ENCODE measurements at places on chromosomes 13 and 19. TPM values are rescaled to one million over a fixed set of nuclear protein-coding genes. Genes with fewer than 3 reads are reported as not detected.

PINLYP gene
- 3.4 TPM for total RNA-seq

DNA sequence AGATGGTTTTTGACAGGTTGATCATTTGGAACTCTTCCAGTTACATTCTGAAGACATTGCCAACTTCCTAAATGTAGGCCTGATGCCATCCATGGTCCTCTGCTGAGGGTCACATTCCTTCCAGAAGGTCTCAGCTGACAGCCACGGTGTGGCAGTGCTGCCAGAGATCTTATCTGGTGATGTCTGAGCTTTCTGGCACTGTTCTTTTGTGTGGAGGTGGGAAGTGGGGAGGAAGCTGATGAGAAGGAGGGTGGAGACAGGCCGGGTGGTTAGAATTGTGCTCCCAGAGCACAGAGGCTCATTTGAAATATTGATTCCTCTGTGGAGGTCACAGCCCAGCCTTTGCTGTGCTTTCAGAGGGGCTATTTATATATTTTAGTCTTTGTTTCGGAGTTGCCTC is 16.1 kb upstream of the MTIF3 start:
- no peak for DNase-seq

SULT2A1 gene
- not detected for total RNA-seq

DNA sequence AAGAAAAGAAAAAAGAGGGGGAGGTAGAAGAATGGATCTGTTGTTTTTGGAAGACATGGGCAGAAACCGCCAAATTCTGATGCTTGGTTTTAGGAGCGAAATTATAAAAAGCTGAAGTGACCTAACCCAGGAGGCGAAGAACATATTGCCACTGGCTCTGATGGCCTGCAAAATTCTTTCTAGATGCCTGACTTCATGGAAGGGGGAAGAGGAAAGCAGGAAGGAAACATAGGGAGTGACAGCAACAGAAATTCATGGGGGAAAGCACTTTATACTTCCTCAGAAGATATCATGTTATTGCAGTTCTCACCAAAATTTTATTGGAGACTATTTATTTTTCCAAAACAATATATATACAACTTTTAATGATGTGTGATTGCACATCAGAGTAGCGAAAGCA is 213.5 kb downstream of the DLEU7 start:
- DNase-seq: no peak

- no peak for DNase-seq
Observed at GRCh38 chr19:52231154-52231910, 38.1 kb upstream of the ZNF766 start.

DNA sequence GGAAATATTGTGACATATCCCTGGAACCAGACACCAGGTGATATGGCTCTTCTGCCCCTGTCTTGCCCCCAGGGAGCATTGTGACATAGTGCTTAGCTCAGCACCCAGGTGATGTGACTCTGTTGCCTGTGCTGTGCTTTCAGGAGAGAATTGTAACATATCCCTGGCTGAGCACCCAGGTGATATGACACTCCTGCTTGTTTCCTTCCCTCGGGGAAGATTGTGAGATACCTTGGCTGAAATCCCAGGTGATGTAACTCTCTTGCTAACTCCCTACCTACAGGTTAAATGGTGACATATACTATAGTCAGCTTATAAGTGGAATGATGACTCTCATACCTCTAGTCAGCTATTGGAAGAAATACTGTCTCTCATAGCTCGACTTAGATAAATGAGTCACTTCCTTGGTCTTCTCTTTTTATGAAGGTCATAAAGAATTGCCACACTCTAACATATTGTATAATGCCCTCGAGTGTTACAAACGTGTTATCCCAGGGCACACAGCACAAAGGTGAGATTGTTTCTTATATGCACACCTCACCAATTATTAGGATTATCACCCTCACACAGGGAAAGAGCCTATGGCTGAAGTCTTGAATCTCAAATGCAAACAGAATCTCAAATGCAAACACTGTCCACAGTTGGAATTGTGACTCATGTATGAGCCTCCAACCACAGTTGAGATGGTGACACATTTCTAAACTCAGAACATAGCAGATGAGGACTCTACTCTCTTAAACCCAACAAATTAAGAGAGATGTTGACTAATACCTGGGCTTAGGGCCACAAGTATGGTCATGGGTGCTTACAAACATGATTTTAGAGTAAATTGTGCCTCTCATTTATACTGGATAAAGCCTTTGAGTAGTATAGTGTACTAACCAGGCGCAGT is 32.7 kb upstream of the ZNF254 start:
- no peak for DNase-seq

GRCh38 chr13:43431290-43431716 is 355.5 kb downstream of the ENOX1 start:
- no peak for DNase-seq

DNA sequence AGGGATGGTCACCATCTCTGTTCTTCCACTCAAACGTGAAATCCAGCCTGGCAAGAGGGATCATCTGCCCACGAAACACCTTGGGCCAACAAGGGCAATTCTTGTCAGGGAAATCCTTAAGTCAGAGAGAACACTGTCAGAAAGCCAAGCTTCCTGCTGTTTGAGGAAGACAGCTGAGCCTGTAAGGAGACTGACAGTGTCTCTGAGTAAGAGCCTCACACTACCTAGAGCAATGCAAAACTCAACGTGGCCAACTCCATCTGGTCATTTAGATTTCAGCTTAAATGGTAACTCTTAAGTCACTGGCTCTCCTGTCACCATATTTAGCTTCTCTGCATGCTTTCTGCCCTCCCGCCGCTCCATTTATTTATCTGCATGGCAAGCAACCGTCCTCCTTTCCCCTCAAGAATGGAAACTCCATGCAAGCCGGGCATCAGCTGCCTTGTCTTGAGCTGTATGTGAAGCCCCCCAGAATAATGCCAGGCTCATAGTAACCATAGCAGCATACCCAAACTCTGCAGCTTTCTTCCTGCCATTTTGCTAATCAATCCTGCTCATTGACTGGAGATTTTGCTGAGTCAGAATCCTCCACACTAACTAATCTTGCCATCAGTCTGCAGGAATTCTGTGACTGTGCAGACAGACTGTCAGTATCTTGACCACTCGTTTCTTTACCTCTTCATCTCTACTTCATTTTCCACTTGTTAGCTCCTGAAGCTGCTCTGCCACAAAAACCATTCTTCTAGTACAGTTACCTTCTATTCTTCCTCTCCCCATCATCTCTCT is 159.8 kb downstream of the IRS2 start:
- no peak for DNase-seq

DNA sequence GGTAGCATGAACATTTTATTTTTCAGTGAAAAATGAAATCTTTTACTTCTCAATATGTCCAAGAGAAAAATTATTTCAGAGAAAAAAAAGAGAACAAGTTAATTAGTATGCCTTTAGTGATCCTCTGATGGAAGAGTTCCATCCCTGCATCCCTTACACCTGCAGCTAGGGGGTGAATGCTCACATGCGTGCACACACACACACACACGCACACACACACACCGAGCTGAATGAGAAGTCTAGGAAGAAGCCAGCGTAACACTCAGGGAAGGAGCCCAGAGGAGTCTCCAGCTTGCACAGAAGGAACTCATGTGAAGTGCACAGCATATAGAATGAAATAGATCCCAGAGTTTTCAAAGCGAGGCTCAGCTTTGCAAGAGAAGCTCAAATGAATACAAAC is 510.5 kb downstream of the IRS2 start:
- peak; percentile 15 for DNase-seq

DNA sequence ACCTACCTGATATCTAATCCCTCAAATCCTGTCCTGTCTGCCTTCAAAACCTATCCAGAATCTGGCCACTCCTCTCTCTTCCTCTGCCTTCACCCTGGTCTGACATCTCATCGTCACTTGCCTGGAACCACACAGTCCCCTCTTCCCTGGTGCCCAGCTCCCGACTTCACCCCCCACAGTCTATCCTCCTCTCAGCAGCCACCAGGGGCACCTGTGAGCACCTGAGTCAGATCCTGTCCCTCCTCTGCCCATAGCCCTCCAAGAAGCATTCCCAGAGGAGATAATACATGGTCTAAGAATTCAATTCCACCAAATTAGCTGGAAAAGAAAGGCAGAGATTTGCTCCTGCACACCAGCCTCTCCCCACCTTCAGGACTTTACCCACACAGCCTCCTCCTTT is 48.9 kb downstream of the ZNRF4 start:
- no peak for DNase-seq

DNA sequence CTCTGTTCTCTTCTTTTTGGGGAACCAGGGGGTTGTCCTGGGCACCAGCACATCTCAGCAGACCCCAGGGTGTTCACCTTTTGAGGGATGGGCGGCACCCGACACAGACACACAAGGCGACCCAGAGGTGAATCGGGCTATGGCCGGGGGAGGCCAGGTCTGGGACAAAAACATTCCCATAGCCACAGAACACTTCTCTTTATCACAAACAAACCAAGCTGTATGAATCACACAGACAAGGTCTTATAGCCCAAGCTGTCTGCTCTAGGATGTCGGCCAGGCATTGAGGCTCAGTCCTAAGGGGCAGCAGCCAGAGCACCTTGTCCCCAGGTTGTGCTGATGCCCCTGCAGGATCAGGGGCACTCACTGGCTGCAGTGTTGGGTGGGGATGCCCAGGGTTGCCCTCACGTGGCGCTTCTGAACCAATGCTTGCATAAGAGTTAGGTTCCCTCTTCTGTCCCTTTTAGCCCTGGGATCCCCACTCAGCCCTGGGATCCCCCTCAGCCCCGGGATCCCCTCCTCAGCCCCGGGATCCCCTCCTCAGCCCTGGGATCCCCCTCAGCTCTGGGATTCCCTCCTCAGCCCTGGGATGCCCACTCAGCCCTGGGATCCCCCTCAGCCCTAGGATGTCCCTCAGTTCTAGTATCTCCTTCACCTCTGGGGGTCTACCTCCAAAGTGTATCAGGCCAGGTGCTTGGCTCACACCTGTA is 26.9 kb downstream of the MAU2 start:
- no peak for DNase-seq

GRCh38 chr13:23087880-23088279 is 92.9 kb upstream of the SGCG start:
- DNase-seq: peak; percentile 27

SERPINE3 gene
- total RNA-seq: not detected

DNA sequence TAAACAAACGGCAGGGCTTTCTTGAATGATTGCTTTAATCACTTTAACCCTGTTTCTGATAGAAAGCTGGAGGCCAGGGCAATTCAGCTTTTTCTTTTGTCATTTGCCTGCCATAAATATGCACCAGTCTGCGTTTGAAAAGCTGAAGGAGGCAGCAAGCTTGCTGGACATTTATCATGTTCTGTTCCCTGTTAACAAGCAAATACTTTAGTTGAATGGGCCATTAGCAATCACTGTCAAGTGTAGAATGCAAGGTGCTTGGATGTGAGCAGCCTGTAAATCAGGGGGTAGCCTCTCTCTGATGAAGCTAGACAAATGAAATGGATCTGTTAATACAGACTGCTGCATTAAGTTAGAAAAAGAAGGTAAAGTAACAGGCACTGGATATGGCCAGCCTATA is 7.6 kb downstream of the EFNB2 start:
- DNase-seq: no peak

- DNase-seq: no peak
Observed at GRCh38 chr19:5719274-5719960, 529 bp downstream of the LONP1 start.

DNA sequence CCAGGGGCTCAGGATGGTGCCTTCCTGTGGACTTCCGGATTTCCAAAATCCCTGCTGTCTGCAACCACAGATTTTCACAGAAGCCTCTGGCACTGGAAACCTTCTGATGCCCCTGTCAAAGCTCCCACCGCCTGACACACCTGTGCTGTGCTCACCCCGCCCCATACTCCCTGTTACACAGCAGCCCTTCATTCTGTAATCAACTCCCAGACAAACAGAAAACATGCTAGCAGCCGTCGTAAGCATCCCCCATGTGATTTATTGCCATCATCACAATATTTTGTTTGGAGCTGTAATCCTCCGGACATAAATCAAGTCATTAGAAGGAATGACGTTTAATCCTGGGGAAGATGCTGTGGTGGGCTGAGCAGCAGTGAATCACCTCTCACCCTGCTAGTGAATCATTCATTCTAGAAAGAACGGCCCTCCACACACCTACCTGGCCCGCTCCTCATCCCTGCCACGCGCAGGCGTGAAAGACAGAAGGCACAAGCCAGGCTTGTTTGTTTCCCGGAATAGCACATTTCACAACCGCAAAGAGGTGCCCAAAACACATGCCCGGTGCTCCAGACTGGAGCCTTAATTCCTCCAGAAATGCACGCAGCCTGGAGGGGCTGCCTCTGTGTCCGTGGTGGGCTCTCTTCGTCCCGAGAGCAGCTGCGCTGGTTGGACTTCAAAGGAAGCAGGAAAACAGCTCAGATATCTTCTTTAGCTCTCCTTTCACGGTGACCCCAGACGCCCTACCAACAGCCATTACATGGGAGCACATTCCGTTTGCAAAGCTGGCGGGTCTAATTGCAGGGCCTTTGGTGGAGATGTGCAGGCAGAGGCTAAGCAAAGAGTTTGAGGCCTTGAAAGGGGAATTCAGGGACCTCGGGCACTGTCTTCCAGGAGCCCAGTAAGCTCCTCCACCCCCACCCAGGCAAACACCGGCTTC is 41.3 kb upstream of the KCTD15 start:
- no peak for DNase-seq

DNA sequence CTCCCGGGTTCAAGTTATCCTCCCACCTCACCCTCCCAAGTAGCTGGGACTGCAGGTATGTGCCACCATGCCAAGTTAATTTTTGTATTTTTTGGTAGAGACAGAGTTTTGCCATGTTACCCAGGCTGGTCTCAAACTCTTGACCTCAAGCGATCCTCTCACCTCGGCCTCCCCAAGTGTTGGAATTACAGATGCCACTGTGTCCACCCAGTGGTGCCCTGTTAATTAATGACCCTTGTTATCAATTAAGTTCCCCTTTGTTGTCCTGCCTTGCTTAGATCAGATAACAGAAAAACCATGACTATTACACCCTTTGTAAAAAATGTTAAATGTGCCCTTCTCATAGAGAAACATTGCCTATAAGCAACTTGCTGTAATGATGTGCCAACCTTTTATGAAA is 34.4 kb upstream of the IGFL1 start:
- no peak for DNase-seq

GRCh38 chr13:102643656-102644055 is 46.9 kb downstream of the TPP2 start:
- no peak for DNase-seq

PPFIA3 gene
- total RNA-seq: 19.7 TPM

CALR3 gene
- total RNA-seq: not detected

- no peak for DNase-seq
Observed at GRCh38 chr19:30810726-30811125, 438.5 kb downstream of the ZNF536 start.

MPV17L2 gene
- 17.7 TPM for total RNA-seq

DNA sequence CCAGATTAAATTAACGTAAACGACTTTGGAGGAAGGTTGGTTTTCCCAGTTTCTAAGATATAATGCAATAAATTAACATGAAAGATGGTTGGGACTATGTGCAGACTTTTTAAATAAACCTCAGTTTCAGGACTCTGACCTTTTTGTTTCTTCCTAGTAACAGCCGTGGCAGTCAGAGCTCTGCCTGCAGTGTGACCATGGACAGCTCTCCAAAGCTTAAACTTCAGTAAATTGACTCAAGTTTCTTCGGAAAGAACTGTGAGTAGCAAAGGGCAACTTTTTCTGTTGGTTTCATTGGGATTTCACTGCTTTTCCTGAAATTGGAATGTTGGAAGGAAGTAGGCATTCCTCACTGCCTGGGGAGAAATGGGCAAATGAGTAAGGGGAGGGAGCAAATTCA is 4.1 kb downstream of the USP29 start:
- no peak for DNase-seq

GRCh38 chr19:46722421-46723022 is 5.6 kb upstream of the PRKD2 start:
- no peak for DNase-seq
